ENCODE measurements at places on chromosomes 6 and 20. TPM values are rescaled to one million over a fixed set of nuclear protein-coding genes. Genes with fewer than 3 reads are reported as not detected.
A peak's percentile ranks its signal among the peaks of the same experiment; 100 is the strongest.

DNA sequence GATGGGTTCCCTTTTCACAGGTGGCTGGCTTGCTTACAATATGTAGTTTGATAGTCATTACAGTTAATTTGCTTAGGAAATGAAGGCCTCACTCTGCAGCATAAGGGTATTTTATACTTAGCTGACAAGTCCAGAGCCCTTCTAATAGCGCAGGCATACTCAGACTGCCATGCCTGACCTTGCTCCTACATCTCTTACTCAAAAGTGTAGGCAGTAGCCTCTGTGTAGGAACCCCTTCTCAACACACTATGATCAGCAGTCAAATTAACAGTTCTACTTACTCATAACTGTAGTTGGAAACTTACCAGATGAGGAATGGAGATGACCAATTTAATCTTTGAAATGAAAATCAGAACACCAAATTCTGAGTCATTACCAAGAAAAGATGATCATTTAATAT, 373.5 kb downstream of the TBC1D32 start:
- DNase-seq, result no peak
- no peaks in the 10 kb centered on the region for H3K36me3 ChIP-seq
- H3K4me3 ChIP-seq, result no peak overlapping the region
- no peaks in the 10 kb centered on the region for H3K27me3 ChIP-seq

DNA sequence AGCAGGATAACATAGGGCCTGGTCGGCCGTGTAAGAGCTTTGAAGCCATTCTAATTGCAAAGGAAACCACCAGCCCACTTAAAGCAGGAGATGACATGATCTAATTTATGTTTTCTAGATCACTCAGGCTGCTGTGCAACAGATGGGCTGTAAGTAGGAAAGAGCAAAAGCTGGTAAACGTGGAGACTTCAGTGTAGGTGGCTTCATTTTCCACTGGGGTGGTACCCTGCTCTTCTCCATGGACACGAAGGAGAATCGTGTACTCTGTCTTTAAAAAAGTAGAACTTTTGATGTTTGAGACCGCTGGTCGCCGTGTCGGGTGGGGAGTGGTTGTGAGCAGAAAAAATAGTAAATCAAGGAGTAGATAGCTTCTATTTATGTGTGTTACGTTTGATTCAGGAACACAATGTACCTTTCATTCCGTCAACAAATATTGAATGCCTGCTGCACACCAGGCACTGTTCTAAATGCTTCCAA, 6.4 kb downstream of the CASS4 start:
- H3K27me3 ChIP-seq, result no peaks in the 10 kb centered on the region
- peak overlapping the region; percentile 66 for H3K4me3 ChIP-seq
- no peak for DNase-seq
- peak overlapping the region; percentile 83 for H3K27ac ChIP-seq
- H3K36me3 ChIP-seq, result peaks cover 2% of the 10 kb centered on the region

DNA sequence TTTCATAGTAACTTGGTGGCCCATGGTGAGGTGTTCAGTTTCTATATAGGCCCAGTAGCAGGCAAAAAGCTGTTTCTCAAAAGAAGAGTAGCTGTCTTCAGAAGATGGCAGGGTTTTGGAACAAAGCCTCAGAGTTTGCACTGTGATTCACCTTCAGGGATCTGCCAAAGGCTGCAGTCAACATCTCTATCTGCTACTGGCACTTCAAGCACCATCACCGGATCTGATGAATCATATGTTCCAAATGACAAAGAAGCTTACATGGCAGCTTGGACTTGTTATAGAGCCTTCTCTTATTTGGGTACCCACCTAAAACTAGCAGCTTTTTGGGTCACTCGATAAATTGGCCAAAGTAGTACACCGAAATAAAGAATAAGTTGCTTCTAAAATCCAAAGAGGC, 39.5 kb downstream of the PKIB start:
- H3K36me3 ChIP-seq, result no peaks in the 10 kb centered on the region
- H3K27me3 ChIP-seq, result peaks cover 8% of the 10 kb centered on the region
- H3K27ac ChIP-seq, result no peak overlapping the region
- no peaks in the 10 kb centered on the region for H3K4me1 ChIP-seq

DNA sequence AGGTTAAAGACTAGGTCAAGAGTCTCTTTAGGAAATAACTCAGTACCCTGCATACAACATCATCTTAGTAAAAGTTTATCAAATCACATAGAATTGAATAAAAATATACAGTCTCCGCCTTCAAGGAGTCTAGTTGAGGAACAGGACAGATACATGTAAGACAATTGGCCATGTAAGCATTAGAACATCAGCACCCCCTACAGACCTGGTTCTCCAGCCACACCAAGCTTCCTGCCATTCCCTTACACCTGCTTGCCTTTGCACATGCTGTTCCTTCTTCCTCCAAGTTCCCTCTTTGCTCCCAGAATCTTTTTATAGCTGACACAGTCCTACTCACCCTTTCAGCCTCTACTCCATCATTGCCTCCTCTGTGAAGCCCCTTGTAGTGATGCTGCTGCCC, 187.8 kb upstream of the LRFN2 start:
- no peak overlapping the region for H3K4me3 ChIP-seq
- H3K4me1 ChIP-seq, result no peaks in the 10 kb centered on the region
- peaks cover 10% of the 10 kb centered on the region for H3K27me3 ChIP-seq
- no peak for DNase-seq

DNA sequence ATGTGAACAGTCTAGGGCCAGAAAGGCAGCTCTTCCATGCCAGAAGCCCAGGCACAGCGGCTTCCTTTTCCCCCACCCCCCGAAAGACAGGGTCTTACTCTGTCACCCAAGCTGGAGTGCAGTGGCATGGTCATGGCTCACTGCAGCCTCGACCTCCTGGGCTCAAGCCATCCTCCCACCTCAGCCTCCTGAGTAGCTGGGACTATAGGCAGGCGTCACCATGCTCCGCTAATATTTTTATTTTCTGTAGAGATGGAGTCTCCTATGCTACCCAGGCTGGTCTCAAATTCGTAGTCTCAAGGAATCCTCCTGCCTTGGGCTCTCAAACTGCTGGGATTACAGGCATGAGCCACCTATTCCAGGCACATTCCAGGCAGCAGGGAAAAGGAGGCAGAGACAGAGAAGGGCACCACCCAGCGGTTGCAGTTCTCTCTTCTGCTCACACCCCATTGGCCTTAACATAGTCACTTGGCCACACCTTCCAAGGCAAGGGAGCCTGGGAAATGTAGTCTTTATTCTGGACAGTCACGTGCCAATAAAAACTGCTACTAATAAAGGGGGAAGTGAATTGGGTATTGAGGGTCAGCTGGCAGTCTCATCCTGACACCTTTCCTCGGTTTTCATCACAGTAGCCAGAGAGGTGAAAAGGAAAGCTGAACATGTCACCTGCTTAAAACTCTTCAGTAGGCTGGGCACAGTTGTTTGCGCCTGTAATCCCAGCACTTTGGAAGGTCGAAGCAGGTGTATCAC, 205.9 kb downstream of the ZMYND8 start:
- no peak for DNase-seq
- peaks cover 38% of the 10 kb centered on the region for H3K27me3 ChIP-seq
- no peaks in the 10 kb centered on the region for H3K36me3 ChIP-seq

GRCh38 chr6:3143158-3143557, 14.2 kb downstream of the TUBB2A start:
- no peak overlapping the region for H3K27ac ChIP-seq
- H3K36me3 ChIP-seq, result peaks cover 6% of the 10 kb centered on the region
- DNase-seq, result no peak
- no peak overlapping the region for H3K4me3 ChIP-seq

DNA sequence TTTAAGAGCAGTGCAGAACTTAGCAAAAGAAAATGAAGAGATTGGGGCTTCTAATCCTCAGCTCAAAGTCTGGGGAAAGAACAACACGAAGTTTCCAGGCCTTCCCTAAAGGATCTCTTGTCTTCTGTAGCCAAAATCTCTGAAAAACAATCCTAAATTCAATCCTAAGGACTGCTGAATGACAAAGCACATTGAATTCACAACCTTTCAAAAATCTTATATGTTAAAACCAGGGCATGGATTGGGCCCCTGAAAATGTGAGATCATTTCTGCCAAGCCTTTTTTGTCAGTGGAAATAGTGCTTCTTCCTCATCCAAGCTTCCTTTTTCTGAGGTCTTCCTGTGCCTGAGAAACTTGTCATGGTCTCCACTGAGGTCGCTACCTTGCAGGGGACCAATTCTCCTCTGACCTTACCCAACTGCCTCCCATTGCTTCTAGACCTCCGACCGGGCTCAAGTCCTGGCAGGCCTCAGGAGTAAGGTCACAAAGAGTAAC, 126.2 kb upstream of the ARID1B start:
- H3K27ac ChIP-seq, result no peak overlapping the region
- no peak for DNase-seq
- no peak overlapping the region for H3K4me3 ChIP-seq
- H3K27me3 ChIP-seq, result peaks cover 13% of the 10 kb centered on the region
- no peaks in the 10 kb centered on the region for H3K36me3 ChIP-seq
- peaks cover 19% of the 10 kb centered on the region for H3K4me1 ChIP-seq

- H3K4me3 ChIP-seq, result no peak overlapping the region
- no peak overlapping the region for H3K27ac ChIP-seq
- no peak for DNase-seq
- no peaks in the 10 kb centered on the region for H3K27me3 ChIP-seq
- no peaks in the 10 kb centered on the region for H3K4me1 ChIP-seq
- H3K36me3 ChIP-seq, result no peaks in the 10 kb centered on the region
Measured at GRCh38 chr6:44685213-44685612, 297.7 kb downstream of the CDC5L start.

DNA sequence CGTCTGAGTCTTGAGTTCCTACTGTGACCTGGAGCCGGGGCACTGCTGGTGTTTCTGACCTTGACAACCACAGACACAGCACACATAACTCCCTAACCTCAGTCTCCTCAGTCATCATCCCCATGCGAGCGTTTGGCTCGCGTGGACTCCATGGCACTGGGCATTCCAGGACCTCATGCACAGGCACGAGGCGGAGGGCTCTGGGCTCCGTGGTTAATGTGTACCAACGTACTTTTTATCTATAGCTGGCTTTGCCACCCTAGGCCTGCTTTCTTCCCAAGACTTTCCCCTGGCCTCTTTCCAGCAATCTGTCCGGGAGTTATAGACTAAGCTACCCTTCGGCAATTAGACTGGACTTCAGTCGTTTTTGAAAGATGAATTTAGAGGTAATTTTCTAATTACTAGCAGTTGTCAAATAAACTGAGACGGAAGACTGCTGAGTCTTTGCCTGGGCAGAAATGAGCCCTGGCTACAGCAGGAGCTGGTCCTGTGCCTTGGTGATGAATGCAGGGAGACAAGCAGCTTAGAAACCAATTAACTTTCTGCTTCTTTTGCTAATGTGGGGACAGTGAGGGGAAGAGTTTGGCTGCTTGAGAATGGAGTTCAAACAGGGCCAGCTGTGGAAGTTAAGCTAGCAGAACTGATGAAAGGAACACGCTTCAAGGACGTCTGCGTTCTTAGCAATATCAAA, 16.1 kb upstream of the CTCFL start:
- DNase-seq, result no peak
- H3K4me1 ChIP-seq, result no peaks in the 10 kb centered on the region
- peaks cover 68% of the 10 kb centered on the region for H3K27me3 ChIP-seq
- H3K27ac ChIP-seq, result no peak overlapping the region

GRCh38 chr6:98797217-98797994, 37.0 kb upstream of the POU3F2 start:
- no peak for DNase-seq
- H3K27ac ChIP-seq, result no peak overlapping the region
- peaks cover 2% of the 10 kb centered on the region for H3K36me3 ChIP-seq
- H3K4me1 ChIP-seq, result no peaks in the 10 kb centered on the region
- H3K4me3 ChIP-seq, result no peak overlapping the region

DNA sequence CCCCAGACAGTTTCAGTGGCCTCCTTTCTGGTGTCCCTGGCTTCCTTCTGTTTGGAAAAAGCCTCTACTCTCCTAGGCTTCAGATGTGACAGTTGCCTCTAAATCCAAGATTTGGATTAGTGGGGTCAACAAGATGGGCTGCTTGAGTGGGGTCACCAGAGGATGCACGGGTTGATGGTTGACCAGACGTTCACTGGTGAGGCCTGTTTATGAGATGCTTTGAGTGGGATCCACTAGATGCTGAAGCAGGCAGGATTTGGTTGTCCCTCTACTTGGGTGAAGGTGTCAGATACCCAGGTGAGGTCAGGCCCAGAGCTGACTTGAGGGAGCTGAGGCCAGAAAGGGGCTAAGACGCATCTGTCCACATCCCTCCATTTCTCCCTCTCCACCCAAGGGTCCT, 8.1 kb upstream of the DLGAP4 start:
- no peak overlapping the region for H3K4me3 ChIP-seq
- H3K36me3 ChIP-seq, result peaks cover 3% of the 10 kb centered on the region
- H3K4me1 ChIP-seq, result peaks cover 3% of the 10 kb centered on the region
- peaks cover 78% of the 10 kb centered on the region for H3K27me3 ChIP-seq

DNA sequence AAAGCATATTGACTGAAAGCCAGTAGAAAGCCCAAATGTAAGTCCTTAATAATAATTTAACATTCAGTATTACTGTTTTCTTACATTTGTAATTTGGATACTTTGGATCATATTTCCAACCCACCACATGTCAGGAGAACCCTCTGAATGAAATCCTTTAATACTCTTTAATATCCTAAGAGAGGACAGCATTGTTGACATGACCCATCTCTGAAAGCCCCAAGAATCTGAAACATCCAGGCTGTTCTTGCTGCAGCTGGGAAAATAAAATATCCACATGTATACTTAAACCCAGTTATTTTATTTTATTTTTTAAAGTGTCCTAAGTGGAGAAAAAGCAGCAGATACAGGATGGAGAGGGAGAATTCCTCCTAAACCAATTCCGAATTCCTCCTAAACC, 130.8 kb upstream of the RIPOR2 start:
- H3K27me3 ChIP-seq, result no peaks in the 10 kb centered on the region
- H3K36me3 ChIP-seq, result no peaks in the 10 kb centered on the region
- H3K4me1 ChIP-seq, result peaks cover 5% of the 10 kb centered on the region
- H3K27ac ChIP-seq, result no peak overlapping the region

The MYT1 gene
- not detected for total RNA-seq

The SIRPG gene
- 45.3 TPM for total RNA-seq

The IFNGR1 gene
- 56.4 TPM for total RNA-seq

The CNBD2 gene
- 11.7 TPM for total RNA-seq

The MOXD1 gene
- total RNA-seq, result not detected

The MEA1 gene
- 26.3 TPM for total RNA-seq

The RALY gene
- 137 TPM for total RNA-seq

The SLX4IP gene
- total RNA-seq, result 4.6 TPM

The BCL2L1 gene
- 35.6 TPM for total RNA-seq

The OGFR gene
- total RNA-seq, result 39.4 TPM

The MUC21 gene
- not detected for total RNA-seq

The ISM1 gene
- total RNA-seq, result 7.8 TPM

The WDR27 gene
- total RNA-seq, result 25.7 TPM

The MATN4 gene
- not detected for total RNA-seq

The NANP gene
- 1.2 TPM for total RNA-seq

The ASCC3 gene
- total RNA-seq, result 46.4 TPM

The SIRPD gene
- total RNA-seq, result not detected

All from T-helper 17 cell (primary cell).